ENCODE measurements at places on chromosomes 3 and 15.

GRCh38 chr3:181694805-181695660, 16.7 kb upstream of the SOX2 start:
- no peak for DNase-seq

DNA sequence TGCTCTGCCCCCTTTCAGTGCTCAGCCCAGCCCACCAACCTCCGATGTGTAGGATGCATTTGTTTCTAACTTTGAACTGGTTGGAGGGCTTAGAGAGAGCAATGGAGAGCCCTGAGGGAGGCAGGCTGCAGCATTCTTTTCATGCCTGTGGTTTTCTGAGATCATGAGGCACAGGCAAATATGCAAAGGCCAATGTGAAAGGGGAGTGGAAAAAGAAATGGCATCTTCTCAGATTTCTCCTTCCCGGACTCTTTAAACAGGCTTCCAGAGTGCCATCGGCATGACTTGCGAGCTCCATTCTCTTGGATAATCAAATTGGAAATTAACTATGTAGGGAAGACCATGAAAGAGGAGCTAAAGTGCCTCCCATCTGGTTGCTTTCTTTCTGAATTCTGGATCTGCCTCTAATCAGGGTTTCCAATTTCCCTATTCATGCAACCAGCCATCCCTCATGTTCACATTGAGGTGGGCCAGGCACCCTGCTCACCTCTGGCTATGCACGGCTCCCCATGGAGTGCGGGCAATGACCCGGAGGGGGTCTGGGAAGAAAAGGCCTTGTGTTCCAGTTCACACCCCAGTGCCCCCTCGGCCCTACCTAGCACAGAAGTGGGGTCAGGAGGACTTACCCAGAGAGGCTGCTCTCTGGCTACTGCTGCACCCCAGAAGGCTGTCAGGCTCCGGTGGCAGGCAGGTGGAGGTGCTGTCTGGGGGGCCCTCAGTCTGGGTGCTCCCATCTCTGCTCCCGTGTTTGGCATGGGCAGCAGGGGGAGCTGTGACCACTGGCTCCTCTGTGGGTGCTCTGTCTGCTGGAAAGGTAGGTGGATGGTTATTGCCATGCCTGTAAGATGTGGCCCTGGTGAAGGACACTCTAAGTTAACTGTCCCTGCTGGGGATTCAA, 16.1 kb downstream of the AMOTL2 start:
- DNase-seq = no peak

GRCh38 chr3:133883641-133884040, 12.0 kb downstream of the RAB6B start:
- DNase-seq = no peak

DNA sequence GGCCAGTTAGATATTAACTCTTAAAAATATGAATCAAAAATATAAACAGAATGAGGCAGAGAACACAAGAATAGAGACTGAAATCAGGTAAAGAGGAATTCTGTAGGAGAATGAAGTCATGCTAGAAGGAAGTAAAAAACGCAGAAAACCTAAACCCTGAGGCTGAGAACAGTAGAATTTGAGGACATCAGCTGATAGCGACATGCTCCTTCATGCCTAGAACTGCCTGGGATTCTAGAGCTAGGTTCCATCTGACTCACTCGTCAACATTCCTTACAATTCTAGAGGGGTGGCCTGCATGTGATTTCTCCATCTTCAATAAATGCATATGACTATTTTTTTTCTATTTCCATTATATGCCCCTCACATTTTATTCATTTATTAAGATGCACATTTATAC, 343.0 kb downstream of the ROBO1 start:
- DNase-seq = no peak

GRCh38 chr3:197748597-197749314, 927 bp upstream of the FYTTD1 start:
- no peak for DNase-seq

DNA sequence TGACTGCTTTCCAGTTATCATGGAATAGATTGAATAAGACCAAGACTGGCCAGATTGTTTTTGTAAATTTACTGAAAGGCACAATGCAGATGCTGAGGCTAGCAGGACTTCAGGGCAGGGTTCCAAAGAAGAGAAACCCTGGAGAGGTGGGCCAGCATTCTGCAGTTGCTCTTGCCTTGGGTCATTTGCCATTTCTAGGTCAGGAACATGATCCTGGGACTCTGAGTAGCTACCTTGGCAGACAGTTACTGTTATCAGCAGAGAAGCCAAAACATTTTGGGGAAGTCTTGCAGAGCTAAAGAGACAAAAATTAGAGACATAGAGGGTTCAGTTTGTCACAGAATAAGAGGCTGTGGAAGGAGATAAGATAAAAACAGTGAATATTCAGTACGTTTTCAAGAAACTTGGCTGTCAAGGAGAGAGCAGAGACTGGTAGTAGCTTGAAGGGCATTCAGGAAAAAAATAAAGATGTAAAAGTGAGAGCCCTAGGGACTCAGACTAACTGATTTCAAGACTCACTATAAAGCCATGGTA, 46.8 kb upstream of the MYRIP start:
- no peak for DNase-seq

GRCh38 chr3:145134738-145135137, 1026.2 kb downstream of the PLOD2 start:
- no peak for DNase-seq

Measured in CD8-positive, alpha-beta memory T cell (primary cell).